ENCODE measurements at places on chromosomes 1 and 21.

- no peak for DNase-seq
These were observed 58.4 kb downstream of the LAMC2 start for GRCh38 chr1:183244466-183244865.

- DNase-seq: no peak
These were observed 399.5 kb downstream of the MATN1 start for GRCh38 chr1:30323841-30324240.

DNA sequence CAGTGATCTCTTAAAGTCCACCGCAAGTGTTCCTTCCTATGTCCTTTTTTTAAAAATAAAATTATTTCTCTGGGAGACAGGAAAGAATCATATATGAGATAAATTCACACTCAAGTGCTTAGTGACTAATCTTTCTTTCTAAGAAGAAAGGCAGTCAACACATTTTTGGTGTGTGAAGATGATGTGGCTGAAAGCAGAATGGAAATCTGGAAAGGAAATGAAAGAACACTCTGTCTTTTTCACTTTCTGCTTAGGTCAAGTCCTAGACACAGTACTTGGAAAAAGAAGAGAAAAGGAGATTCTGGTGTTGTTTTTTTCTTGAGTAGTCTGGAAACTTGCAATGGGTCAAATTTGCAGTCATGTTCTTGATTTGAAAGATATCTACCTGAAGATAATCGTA, 45.5 kb upstream of the PRRX1 start:
- DNase-seq: peak; percentile 35

DNA sequence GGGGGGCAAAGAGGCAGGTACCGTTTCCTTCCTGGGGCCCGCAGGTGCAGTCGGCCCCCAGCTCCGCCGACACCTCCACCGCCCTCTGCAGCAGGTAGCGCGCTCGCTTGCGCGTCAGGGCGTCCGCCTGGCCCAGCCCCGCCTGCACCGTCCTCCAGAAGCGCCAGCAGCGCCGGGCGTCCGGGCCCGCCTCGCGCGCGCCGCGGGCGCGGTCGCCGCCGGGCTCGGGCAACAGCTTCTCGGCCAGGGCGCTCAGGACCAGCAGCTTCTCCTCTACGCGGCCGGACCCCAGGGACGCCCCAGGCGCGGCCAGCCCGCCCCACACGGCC, 863 bp downstream of the TARBP1 start:
- DNase-seq: peak; percentile 32

- no peak for DNase-seq
These were observed 56.9 kb downstream of the TIAM1 start for GRCh38 chr21:31287201-31287600.

GRCh38 chr1:167345386-167345733, 124.7 kb downstream of the POU2F1 start:
- DNase-seq: no peak

GRCh38 chr1:219000631-219001030, 173.0 kb upstream of the LYPLAL1 start:
- DNase-seq: peak; percentile 23

- no peak for DNase-seq
These were observed 44.9 kb downstream of the ROR1 start for GRCh38 chr1:63818567-63819325.

DNA sequence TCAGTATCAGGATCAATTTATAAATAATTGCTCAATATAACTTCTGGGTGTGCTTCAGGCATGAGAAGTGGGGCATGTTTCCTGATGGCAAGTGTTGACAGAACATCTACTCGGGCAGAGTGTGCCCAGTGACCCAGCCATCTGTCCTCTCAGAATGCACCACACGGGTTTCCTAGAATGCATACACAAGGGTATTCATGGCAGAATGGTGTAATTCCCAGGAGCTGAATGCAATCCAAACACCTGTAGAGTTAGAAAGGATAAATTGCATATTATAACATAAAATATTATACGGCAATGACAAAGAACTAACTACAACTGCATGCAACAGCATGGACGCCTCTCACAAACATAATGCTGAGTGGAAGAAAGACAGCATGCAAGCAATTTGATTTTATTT, 391.9 kb downstream of the SIPA1L2 start:
- no peak for DNase-seq

DNA sequence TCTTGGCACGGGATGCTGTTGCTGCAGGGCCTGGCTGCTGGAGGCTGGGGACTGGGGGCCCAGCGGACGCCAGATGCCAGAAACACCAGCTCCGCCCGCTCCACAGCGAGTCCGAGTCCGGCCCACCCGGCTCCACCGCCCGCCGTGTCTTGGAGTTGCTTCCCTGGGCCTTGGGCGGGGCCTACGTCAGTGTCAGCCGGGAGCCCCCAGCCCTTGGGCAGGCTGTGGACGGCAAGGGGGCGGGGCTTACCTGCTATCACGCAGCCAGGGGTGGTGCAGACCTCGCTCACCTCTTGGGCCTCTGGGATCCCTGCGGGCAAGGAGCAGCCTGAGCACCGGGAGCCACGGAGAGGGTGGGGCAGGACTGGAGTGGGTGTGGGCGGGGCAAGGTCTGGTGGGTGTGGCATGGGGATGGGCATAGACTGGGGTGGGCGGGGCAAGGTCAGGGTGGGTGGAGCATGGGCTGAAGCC, 21.8 kb downstream of the MMEL1 start:
- no peak for DNase-seq

DNA sequence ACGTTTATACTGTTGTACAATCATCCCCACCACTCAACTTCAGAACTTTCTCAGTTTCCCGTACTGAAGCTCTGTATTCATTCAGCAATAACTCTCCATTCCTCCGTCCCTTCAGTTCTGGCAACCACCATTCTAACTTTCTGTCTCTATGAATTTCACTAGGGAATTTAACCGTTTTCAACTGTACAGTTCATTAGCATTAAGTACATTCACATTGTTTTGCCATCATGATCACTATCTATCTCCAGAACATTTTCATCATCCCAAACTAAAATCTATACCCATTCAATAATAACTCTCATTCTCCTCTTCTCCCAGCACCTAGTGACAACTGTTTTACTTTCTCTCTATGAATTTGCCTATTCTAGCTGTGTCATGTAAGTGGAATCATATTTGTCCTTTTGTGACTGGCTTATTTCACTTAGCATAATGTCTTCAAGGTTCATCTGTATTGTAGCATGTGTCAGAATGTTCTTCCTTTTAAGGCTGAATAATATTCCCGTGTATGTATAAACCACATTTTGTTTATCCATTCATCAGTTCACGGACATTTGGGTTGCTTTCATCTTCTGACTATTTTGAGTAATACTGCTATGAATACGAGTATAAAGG, 75.0 kb downstream of the CEP350 start:
- no peak for DNase-seq

DNA sequence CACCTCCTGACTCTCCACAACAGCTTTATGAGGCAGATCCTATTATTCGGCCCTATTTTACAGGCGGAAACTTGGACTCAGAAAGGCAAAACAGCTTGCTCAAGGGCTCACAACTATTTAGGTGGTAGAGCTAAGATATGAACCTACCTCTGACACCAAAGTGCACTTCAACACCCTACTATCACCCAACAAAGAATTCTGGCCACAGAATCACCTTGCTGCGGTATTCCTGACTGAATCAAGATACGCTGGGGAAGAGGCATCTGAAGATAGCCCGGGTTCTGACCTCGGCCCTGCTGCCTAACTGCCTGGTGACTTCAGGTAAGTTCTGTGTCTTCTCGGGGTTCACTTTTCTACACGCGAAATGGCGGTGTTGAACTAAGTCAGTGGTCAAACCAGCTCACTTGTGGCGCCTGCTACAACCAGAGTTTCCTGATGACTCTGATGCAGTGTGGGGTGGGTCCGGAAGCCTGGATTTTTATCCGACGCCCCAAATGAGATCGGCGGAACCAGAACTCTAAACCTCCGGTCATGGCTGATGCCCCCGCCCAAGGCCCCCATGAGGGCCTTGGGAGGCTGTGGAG, 608 bp downstream of the PEF1 start:
- no peak for DNase-seq

GRCh38 chr1:56345831-56346230, 233.5 kb downstream of the PLPP3 start:
- no peak for DNase-seq

DNA sequence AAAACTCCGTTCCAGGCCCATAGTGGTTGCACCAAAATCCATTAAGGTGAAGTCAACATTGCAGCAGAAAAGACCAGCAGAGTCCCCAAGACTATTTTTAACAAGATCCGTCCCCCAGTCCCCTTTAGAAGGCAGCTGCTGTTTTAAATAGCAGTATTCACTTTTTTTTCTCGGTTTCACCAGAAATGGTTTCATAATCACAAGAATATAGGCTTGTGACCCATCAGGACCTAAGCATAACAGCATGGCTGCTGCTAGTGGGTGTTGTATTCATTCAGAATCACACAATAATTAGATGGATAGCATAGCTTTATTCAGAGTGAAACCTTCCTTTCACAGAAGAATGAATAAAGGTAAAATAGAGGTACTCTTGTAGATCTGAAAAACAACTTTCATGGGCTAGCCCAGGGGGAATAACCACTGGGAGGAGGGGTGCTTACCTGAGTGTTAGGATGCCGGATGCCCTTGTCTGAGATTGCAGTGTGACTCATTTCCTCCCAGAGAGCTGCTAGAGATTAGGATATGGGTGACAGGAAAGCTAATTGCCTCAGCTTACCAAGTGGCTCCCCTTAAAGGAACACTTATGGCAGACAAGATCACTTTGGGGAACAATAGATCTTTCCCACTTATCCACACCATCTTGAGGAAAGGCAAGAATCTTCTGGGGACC, 35.0 kb downstream of the ACKR1 start:
- no peak for DNase-seq

GRCh38 chr21:18152371-18152770, 92.3 kb upstream of the CHODL start:
- DNase-seq: no peak

GRCh38 chr1:36673202-36673601, 190.5 kb upstream of the CSF3R start:
- DNase-seq: no peak

DNA sequence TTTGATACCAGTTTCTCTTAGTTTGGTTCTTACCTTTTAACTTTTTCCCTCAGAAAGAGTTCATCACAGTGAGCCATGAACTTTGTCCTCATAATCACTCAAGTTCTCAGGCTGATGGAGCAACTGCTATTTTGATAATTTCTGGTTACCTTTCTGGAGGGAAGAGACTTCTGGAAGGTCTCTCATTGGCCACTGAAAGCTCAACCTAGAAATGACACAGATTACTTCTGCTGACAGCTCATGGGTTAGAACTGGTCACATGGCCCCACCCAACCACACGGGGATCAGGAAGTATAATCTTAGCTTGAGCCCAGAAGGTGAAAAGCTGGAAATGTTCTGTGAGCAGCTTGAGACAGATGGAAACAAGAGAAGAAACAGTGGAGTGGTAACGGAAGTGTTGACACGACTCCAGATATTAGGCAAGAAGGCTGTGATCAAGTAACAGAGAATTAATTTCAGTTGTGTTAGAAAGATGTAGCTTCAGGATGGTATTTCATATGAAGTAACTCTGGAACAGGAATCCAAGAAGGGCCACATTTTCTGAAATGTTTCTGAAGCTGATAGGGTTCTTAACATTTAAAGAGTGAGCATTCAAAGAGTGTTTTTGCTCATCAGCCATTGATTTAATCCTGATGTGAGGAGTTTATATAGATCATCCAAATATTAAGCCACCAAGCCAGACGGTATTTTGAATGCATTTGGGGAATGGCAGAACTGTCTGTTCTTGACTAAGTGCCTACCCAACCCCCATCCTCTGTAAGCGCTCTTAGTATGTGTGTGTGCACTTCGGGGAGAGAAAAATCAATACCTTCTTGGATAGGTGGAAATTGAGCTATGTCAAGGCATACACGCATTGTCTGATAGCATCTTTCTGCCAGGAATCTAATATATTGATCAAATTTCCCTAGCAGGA, 21.9 kb upstream of the XPR1 start:
- DNase-seq: no peak

GRCh38 chr1:201176940-201177339, 13.7 kb upstream of the IGFN1 start:
- DNase-seq: no peak

- DNase-seq: no peak
These were observed 171.7 kb downstream of the NFIA start for GRCh38 chr1:61253912-61254633.

DNA sequence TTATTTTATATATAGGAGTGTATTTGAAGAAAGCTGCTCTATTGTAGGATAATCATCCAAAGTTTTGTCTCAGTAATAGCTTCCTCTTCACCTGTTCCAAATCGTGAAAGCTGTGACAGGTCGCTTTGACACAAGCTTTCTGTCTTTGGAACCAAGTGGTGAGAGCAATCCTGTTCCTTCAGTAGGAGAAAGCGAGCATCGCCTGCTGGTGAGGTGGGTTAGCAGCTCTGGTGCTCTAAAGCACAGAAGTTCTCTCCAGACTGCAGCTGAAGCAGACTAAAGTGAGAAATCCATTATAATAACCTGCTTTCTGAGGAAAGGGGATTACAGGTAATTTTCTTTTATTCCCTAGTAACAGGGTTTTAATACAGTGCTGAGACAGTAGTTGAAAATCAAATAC, 803.8 kb downstream of the ADGRL2 start:
- DNase-seq: no peak

GRCh38 chr1:81205956-81206355, 594.8 kb upstream of the ADGRL2 start:
- DNase-seq: no peak

- DNase-seq: no peak
These were observed 60.9 kb downstream of the CD2 start for GRCh38 chr1:116814926-116815723.

- no peak for DNase-seq
These were observed 310.7 kb downstream of the PCP4 start for GRCh38 chr21:40177979-40178378.

GRCh38 chr1:31957701-31958674, 19.8 kb upstream of the PTP4A2 start:
- no peak for DNase-seq

DNA sequence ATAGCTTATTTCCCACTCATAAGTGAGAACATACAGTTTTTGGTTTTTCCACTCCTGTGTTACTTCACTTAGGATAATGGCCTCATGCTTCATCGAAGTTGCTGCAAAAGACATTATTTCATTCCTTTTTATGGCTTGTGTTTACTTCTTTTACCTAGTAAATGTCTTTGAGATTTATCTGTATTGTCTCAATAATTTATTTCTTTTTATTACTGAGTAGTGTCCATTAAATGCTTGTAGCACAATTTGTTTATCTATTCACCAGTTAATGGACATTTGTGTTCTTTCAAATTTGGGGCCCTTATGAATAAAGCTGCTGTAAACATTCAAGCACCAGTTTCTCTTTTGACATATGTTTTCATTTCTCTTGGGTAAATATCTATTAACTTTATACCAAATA, 86.0 kb downstream of the UCHL5 start:
- no peak for DNase-seq

DNA sequence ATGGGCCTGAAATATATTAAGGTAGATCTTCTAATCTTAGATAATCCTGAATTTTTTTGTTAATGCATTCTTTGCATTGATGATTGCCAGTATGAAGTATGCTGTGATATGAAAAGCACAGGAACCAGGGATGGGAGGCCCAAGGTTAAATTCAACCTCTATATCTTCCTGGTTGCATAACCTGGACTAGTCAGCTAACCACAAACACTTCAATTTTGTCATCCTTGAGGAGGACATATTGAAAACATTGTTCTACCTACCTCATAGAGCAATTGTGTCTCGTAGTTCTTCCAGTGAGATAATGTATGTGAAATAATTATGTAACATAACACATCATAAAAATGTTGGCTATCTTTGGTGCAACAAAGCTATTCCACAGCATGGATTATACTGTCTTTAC, 25.6 kb downstream of the PDC start:
- peak; percentile 4 for DNase-seq

- DNase-seq: no peak
These were observed 3.2 kb downstream of the SLC1A7 start for GRCh38 chr1:53138991-53139884.

All from astrocyte (in vitro differentiated cells and primary cell).